ENCODE measurements at places on chromosomes 3 and 15.
A peak's percentile ranks its signal among the peaks of the same experiment; 100 is the strongest.

DNA sequence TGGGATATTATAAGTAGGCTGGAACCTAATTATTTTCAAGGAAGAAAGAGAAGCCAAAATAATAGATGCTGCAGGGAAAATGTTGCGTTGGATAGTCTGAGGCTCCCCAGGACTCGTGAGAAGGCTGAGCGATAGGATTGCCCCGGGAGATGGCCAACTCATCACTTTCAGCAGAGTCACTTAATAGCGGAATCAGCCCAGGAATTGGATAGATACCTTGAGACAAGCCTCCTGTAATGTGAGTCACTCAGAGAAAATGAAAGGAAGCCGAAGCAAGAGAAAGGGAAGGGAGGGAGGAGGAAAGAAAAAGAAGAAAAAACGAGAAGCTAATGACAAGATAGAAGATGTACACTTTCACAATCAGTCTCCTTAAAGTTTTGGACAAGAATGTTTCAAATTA is 94.3 kb downstream of the SQOR start:
- peak; percentile 3 for DNase-seq

- peak; percentile 46 for DNase-seq
Measured at GRCh38 chr15:63203451-63204090, 14.2 kb downstream of the RAB8B start.

GRCh38 chr3:190446573-190447279 is 3.0 kb downstream of the TMEM207 start:
- DNase-seq: peak; percentile 17

DNA sequence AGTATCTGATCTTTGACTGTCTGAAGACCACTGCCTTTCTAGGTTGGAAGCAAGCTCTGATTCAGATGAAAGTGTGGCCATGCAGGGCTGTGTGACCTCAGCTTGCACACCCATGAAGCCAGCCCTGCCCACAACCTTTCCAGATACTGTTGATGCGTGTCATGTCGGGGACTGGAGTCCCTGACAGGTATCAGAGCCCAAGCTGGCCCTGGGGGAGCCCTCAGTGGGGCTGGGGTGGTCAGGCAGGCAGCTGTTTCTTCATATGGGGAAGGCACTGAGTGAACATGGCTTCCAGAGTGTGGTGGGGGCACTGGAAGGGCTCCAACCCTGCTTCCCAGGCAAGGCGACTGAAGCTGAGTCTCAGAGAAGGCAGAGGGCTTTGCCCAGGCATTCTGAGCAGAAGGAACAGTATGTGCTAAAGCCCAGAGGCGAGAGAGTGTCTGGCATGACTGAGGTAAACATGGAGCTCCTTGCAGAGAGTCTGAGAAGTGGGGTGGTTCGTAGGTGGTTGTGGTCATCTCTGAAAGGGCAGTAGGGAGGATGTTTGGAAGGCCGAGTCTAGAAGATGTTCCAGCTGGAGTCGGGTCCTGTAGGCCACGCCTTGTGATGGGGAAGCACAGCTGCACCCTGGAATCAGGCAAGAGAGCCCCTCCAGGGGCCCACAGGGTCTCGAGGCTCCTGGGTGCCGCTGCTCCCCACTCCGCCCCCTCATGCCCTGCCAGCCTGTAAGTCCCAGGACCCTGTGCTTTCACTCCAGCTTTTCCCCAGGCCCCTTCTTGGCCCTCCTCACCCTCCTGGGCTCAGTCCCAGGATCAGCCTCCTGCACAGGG is 122.2 kb downstream of the EEFSEC start:
- DNase-seq: no peak

DNA sequence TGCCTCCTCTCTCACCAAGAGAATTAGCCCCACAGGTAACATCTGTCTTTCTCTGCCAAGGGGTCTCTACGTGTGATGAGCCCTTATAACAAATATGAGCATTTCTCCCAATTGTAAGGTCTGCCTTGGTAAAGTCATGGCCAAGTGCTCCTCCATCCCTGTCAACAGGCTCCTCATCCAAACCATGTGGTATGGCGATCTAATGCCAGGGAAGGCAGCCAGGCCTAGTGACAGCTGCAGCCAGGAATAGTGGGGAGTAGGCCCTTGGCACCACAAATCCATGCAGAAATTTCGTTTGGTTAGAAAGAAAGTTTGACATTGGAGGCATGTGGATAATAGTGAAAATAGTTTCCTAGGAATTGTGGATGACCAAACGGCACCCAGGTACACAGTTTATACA is 4.7 kb upstream of the LRTM1 start:
- no peak for DNase-seq

DNA sequence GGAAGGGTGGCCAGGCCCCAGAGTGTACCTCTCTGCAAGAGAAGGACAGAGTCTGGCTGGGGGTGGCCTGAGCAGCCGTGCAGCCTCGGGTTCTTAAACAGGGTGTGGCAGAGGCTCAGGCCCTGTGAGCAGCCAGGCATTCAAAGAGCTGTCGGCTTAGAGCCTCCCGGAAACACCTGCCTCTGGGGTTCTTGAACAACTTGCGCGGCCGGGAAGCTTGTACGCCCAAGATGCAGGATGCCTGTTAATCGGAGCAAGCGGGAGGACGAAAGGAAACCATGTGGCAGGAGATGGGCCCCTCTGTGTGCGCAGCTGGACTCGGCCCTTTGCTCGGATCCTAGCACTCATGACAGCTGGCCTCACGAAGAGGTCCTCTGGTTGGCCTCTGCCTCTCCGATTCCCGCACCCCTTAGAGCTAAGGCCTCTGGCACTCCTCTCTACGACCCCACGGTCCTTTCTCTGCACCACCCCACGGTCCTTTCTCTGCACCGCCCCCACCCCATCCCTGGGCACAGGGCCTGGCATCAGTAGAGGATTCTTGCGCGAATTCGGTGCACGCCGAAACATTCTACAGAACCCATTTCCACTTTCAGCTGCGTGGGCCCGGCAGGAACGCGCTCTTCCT is 23.9 kb upstream of the TXNRD3 start:
- no peak for DNase-seq

- peak; percentile 39 for DNase-seq
Measured at GRCh38 chr3:11305509-11305908, 33.3 kb downstream of the ATG7 start.

GRCh38 chr15:70140543-70141375 is 43.0 kb upstream of the TLE3 start:
- DNase-seq: peak; percentile 83

DNA sequence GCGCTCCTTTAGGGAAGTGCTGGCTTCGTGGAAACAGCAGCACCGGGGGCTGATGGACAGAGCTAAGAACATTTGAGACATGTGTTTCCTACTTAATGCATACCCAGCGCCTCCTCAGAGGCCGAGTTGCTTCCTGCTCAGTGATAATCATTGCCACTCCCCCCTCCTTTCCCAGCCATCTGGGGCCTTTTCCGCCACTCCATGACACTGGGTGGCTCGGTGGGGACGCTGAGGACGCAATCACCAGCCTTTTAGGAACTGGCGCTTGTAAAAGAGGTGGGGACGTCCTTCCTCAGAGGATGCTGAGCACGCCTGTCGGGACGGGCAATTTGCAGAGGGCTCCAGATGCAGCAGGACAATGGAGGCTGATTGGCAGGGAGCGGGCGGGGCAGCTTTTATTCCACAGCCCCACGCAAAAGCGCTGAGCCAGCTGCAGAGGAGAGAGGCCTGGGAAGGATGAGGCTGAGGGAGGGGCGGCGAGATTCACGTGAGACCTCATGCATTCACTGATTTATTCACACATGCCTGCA is 22.2 kb upstream of the IQSEC1 start:
- DNase-seq: no peak

DNA sequence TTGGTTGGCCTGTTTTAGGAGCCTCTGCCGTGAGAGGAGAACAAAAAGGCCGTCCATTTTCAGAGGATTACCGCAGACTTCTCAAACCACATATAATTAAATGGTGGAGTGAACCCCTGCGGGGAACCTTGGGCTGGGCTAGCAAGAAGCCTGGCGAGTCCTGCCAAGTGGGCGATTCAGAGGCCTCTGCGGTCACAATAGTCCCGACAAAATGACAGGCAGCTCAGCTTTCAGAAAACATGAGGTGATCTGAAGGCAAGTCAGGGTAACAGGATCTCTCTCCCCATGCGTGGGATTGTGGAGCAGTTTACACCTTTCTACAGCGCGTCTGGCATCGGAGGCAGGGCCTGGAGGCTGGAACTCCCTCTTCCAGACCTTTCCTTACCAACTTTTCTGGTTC is 134.8 kb downstream of the ASB7 start:
- no peak for DNase-seq

DNA sequence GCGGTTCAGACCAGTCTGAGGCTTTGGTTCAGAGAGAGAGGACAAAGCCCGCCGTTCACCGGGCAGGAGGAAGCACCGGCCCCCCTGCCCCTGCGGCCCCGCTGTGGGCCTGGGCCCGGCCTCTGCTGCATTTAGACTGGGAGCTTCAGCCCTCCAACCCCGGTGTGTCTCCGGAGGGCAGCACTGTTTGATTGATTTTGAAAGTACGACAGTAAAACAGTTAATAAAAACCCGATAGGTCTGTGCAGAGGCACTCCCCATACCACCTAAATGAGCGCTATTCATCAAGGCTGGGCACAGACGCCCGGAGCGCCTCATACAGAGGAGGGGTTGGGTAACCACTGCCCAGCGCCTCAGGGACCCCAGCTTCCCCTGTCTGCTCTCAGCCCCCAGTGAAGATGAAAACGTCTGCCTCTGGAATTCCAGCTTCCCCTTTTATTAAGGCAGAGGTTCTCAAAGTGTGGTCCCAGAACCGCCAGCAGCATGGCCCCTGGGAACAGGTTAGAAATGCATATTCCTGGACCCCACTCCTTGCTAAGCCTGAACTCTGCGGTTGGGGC is 256.7 kb upstream of the TLE3 start:
- DNase-seq: no peak

GRCh38 chr3:107975529-107976201 is 115.2 kb downstream of the CD47 start:
- no peak for DNase-seq

- DNase-seq: no peak
Measured at GRCh38 chr3:112407888-112408702, 75.1 kb downstream of the CD200 start.

GRCh38 chr3:194843556-194843955 is 157.9 kb downstream of the FAM43A start:
- DNase-seq: no peak

Measured in choroid plexus epithelial cell (primary cell).